Stimulated activated naive B cell treated with anti-CD40 and anti-IgM and Interleukin-4, amounts not matched to agents 10 μg/mL and 1 μg/mL and 100 μg/mL, for 72 hours (primary cell): ENCODE measurements at places on chromosomes 7 and 10.

- DNase-seq, result no peak
Observed at GRCh38 chr10:15222511-15222910, 54.0 kb upstream of the NMT2 start.

GRCh38 chr10:116836083-116836482, 13.2 kb upstream of the ENO4 start:
- no peak for DNase-seq

DNA sequence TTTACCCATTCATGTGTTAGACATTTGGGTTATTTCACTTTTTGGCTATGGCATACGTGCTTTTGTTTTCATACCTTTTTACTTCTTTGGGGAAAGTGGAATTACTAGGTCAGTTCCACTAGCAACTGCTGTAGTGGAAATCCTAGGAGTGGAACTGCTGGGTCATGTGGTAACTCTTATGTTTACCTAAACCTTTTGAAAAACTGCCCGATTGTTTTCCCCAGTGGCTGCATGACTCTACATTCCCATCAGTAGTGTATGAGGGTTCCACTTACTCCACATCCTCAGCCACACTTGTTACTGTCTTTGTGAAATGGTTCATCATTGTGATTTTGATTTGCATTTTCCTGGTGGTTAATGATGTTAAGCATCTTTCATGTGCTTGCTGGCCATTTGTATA, 82.3 kb downstream of the TAX1BP1 start:
- no peak for DNase-seq

- DNase-seq, result no peak
Observed at GRCh38 chr10:127450644-127451043, 98.5 kb upstream of the NPS start.

- DNase-seq, result no peak
Observed at GRCh38 chr10:86231796-86232560, 134.6 kb downstream of the GRID1 start.

- no peak for DNase-seq
Observed at GRCh38 chr10:104099941-104100340, 14.3 kb upstream of the COL17A1 start.

GRCh38 chr7:2967253-2967652, 76.4 kb downstream of the CARD11 start:
- DNase-seq, result no peak

DNA sequence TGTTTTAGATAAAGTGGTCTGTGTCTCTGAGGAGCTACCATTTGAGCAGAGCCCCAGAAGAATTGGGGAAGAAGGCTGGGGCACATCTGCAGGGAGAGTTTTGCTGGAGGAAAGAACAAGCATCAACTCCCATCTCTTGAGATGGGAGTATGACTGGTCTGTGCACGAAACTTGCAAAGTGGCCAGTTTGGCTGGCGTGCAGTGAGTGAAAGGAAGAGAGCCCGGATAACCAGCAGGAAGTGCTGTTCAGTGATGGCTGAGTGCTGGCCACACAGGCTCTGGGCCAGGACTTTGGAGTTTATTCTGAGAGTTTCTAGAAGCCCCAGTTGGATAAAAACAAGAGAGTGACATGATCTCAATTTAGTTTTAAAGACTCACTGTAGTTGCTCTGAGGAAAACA, 34.4 kb upstream of the SVIL start:
- no peak for DNase-seq

DNA sequence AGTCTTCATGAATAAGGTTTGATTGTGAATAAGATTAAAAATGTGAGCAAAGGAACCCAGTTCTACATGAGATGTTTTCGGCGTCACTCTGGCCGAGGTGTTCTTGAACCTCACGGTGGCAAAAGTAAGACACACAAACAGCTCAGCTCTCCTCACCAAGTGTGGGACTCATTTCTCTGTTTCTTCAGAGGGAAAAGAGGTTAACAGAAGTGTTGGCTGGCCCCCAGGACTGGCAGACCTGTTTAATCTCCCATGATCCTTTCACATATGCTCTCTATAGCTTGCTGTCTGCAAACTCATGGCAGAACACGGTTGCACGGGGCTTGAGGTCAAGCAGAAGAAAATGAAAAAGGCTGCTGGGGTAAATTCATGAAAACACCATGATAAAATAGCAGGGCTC, 394.4 kb downstream of the CALN1 start:
- DNase-seq, result no peak

- no peak for DNase-seq
Observed at GRCh38 chr7:76049295-76049694, 1.4 kb downstream of the MDH2 start.

DNA sequence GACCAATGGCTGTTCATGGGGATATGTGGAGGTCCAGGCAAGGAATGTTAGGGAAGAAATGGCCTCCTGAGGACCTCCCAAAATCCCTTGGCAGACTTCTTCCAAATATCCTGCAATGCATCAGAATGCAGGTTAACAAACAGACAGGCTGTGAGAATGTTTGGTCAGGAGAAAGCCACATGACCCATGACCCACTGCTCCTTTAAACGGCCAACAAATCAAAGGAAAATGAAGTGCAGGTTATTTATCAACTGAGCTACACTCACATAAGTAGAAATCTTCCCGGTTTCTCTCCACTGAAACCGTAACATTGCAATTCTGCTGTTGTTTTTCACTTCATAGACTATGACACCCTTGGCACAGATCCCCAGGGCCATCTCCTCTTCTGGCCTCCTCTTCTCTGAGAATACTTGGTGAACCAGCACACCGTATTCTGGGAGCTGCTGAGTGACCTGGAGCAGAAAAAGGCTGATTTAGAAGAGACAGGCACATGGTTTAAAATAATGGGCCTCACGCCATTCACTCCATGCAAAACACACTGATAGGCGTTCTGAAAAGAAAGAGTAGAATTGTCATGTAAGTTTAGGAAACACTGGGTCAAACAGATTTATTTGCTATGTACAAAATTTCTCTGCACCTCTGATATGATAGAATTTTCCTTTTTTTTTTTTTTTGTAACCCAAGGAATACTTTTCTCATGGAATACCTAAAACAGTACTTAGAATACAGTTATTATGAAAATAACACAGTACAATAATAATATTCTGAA, 67.8 kb downstream of the FRMPD2 start:
- DNase-seq, result no peak

DNA sequence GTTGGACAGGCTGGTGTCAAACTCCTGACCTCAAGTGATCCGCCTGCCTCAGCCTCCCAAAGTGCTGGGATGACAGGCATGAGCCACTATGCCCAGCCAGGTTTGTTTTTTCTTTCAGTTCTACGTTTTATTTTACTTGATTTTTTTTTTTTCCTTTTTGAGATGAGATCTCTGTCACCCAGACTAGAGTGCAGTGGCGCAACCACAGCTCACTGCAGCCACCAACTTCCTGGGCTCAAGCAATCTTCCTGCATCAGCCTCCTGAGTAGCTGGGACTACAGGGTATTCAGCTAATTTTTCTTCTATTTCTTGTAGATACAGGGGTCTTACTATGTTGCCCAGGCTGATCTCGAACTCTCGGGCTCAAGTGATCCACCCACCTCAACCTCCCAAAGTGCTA, 24.3 kb downstream of the GDI2 start:
- no peak for DNase-seq

DNA sequence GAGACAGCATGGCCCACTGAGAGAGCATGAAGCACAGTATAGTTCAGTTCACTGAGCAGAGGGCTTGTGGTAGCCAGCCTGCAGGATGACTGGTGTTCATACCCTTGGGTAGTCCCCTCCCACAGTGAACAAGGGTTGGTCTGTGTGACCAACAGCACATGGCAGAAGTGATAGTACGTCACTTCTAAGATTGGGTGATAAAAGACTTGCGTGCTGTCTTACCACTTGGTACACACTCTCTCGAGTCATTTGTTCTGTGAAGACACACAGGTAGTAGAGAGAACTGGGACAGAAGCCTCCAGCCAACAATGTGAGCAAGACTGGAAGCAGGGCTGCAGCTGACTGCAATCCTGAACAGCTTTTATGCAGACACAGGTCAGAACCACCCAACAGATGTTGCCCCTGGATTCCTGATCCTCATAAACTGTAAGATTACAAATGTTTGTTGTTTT, 14.6 kb downstream of the EPC1 start:
- DNase-seq, result peak; percentile 80

DNA sequence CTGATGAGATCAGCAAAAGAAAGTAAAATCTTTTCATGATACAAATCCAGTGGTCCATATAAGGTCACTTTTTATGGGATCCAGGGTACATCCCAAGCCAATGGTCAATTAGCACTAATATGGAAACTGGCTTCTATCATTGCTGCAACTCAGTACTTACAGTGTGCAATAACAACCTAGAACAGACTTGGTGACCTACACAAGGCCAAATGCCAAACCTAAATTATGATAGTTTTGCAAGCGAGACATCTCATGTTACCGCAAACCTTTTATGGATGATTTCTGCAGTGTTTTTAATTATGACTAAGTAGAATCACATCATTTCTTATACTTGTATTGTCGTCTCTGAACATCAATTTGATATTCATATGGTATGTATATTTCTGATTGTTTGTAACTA, 583.5 kb upstream of the SEMA3D start:
- DNase-seq, result no peak

GRCh38 chr7:7183838-7184463, 1.6 kb downstream of the C1GALT1 start:
- DNase-seq, result no peak

DNA sequence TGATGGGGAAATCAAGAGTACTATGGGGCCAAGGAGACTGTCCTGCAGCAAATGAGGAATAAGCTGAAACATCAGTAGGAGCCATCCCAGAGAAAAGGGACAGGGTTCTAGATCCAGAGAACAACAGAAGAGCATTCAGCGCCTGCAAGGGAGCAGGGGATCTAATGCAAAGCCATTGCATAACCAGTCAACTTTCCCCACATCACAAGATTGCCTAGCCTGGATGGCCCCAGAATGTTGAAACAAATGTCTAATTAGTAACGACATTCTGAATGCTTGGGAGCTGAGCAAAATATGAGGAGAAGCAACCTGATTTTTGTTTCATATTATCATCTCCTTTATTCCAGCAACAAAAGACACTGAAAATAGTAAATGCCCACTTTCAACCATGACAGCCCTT, 2.7 kb upstream of the MPP7 start:
- DNase-seq, result no peak

GRCh38 chr10:125264091-125264490, 103.7 kb upstream of the CTBP2 start:
- no peak for DNase-seq

DNA sequence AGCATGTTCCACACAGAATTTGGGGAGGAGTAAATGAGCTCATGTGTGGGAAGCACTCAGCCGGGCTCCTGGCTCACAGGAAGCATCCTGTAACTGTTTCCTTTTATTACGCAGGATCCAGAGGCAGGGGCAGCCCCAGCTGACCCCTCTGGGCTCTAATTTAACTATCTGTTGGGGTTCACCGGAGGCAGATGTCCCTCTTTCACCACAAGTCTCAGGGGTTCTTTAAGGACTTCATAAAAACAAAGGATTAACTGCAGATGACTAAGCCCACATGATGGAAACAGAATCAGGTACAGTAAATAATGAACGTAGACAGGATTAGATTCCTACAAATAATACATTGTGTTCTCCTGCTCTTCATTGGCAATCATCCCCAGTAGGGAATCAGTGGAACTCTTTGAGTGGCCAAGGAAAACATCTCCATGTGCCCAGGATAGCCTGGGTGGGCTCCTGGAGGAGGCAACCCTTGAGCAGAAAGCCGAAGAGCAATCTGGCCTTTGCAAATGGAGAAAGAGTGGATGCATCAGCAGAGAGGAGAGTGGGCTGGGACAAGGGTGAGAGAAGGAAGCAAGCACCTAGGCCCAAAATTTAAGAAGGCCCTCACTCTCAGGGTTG, 24.6 kb downstream of the TBXAS1 start:
- DNase-seq, result no peak

DNA sequence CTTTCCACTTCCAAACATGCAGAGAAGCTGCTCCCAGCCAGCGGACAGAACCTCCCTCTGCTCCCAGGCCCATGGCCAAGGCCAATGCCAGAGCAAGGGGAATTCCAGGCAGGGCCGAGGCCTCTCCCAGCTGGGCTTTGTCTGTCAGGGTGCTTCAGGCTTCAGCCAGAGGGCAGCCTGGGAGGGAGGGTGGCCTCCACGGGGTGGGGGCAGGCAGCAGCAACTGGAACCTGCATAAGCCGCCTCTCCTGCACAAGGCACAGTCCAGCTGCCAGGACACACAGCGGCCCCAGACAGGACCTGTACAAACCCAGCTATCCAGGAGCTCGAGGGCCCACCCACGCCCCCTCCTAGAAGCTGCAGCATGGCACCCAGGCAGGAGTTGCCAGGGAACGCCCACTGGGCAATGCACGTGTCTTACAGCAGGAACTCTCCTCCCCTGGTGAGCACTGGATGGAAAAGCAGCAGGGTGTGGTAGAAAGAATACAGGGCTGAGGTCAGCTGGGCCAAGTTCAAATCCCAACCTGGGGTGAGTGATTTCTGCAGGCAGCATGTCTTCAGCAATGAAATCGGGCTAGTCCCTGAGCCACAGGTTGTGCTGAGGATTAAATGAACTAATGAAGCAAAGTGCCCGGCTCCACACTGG, 7.6 kb downstream of the FAM53B start:
- no peak for DNase-seq

- DNase-seq, result no peak
Observed at GRCh38 chr7:4882169-4883032, 1.1 kb downstream of the RADIL start.

DNA sequence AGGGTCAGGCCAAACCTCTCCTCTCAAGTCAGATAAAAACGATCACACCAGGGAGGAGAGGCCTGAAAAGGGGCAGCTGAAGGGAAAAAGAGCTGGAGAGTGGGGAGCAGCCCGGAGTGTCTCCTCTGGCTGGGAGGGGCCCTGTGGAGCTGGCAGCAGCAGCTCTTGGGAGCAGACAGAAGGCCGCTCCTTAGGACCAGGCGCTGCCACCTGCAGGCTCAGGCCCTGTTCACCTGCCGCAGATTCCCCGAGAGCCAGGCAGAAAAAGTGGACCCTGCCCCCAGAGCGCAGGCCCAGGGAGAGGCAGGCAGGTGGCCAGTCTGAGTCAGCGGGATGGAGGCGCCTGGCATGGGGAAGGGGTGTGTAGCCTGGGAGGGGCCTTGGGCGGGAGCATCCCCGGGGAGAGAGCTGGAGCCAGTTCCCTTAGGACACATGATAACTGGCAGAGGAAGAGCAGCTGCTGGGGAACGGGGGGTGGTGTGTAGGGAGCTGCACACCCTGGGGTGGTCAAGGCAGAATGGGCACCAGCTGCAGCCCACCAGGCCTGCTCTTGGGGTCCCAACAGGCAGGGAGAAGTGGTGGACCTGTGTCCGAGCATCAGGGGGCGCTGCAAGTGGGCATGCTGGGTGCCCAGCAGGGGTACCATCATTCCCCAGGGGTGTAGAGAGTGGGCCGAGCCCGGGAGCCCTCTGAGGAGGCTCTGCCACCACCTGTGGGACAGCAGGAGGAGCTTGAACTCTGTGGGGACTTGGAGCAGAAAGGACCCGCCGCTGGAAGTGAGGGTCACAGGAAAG, 177.2 kb upstream of the RHEB start:
- no peak for DNase-seq

- DNase-seq, result no peak
Observed at GRCh38 chr7:68783684-68784083, 814.6 kb upstream of the AUTS2 start.

DNA sequence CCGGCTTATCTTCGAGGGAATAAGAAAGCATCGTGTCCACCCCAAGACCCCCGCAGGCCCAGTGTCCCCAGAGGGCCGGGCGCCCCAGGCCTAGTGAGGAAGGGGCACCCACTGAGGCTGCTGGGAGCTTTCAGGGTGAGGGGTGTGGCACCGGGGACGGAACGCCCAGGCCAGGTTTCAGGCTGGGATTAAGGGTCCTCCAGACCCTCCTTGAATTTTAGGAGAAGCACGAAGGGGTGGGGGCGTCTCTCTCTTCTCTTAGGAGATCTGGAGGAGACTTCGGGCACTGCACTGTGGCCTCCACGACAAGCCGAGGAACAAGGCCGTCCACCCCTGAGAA, 96.8 kb downstream of the PDGFA start:
- DNase-seq, result no peak

- peak; percentile 10 for DNase-seq
Observed at GRCh38 chr7:144391823-144392255, 11.7 kb downstream of the NOBOX start.
